ENCODE measurements at places on chromosomes 12 and 14.

DNA sequence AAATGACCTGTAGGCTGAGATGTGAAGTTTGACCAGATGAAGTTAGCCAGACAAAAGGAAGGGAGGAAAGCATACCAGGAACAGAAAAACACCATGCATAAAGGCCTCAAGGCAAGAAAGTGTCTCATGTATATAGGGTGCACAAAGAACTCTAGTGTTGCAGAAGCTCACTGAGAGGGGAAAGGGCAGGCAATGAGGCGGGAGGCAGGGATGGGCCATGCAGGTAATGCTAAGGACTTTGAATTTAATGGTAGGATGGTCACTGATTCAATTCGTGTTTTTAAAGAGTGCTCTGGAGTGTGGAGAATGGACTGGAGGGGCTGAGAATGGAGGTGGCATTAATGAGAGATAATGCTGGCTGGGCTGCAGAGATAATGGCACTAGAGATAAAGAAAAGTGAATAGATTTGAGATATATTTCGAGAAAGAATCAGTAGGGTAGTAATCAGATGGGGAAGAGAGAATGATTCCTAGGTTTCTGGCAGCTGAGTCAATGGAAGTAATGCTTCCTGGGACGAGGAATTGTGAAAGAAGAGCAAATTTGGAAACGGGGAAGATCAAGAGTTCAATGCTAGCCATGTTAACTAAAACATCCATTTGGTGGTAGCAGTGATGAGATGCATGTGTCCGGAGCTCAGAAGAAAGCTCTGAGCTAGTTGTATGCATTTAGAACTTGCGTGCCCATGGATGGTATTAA, 43.1 kb downstream of the LIMA1 start:
- DNase-seq = no peak

DNA sequence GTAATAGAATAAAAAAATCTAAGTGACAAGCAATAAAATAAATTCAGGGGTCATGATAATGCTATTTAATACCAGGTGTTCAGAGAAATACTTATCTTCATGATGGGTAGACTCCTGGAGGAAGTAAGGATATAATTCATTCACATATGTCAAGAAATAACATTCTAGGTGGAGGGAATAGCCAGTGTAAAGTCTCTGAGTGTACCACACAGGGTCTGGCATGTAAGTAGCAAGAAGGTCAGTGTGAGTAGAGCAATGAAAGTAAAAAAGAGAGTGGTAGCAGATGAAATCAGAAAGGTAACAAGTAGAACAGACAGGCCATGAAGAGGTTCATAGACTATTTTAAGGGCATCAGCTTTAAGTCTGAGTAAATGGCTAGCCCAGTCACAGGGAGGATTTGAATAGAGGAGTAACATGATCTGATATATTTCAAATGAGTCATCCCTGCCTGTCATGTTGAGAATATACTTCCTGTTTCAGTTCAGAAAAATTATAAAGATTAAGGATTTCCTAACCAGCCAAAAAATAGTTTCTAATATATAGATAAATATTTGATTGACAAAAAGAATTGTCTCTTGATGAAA, 519.9 kb downstream of the C12orf50 start:
- DNase-seq = no peak

- no peak for DNase-seq
Measured at GRCh38 chr12:5656836-5657235, 224.9 kb downstream of the NTF3 start.

DNA sequence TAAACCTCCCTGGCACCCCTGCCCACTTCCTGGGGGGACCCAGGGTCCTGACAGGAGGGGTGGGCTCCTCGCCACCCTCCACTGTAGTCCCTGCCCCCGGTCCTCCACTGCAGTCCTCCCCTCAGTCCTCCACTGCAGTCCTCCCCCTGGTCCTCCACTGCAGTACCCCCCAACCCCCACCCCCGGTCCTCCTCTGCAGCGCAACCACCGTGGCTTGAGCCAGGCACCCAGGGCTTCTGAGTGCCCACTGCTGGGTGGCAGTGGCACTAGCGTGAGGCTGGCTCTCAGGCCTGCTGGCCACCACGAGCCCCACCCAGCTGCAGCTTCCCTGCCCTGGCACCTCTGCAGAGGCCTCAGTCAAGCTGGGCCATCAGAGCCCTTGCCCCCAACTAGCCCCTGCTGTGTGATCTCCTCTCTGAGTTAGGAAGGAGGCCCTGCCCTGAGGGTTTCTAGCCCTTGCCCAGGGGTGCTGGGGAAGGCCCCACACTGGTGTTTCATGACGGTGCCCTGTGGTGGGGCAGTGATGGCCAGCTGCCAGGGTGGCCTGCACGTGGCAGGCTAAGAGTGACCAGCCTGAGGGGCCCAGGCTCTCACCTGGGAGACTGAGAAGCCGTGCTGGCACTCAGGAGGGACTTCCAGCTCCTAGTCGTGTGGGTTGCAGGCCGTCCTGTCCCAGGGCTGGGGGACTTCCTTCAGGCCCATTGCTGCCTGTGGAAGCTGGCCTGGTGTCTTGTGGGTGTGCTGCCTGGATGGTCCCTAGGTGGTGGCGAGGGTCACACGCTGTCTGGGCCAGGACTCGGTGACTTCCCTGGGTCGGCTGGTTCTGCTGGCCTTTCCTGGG, 9.7 kb downstream of the CEP170B start:
- no peak for DNase-seq

DNA sequence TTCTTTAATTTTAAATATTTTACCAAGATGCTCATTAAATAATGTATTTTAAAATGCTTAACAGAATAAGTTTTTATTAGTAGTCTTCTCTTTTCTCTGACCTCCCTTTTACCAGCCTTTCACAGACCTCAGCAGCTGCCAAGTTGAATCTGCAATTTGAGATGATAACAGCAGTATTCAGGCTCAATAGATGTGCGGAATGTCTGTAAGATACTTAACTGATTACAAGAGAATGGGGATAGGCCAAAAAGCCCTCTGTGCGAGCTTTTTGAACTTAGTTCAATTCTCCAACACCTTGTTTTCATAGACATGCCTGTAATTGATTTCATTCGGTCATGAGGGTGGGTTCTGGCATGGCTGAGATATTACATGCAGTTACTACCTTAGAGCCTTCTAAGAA, 277.2 kb downstream of the TMTC2 start:
- DNase-seq = no peak

DNA sequence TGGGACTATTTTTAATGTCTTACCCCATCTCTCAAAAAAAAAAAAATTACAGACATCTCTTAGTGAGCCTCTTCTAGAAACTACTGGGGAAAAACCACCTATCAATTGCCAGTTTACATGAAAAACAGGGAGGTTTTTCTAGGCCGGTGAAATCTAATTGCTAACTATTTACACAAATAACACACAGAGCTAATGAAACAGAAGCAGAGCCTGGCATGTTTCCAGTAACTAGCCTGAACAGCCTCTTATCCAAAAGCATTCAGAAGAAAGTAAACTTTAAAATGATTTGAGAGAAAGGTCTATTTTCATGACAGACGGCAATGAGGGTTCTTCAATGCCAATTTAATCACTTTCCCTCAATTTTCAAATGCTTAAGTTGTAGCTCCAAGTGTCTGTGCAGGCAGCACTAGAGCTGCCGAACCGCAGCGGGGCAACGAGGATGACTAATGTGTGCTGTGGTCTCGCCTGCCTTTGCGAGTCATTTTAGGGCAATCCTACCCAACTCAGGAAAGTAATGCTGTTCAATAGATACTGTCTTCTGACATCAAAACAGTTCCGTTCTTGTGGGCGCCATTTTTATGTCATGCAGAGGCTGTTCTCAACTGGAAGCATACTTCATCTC, 84.6 kb downstream of the SETD3 start:
- DNase-seq = no peak

- DNase-seq = no peak
Measured at GRCh38 chr12:132477703-132478432, 12.1 kb upstream of the FBRSL1 start.

- DNase-seq = no peak
Measured at GRCh38 chr14:64625386-64626232, 75.8 kb downstream of the PPP1R36 start.

GRCh38 chr12:133222211-133222610, 13.5 kb downstream of the ANHX start:
- DNase-seq = no peak

DNA sequence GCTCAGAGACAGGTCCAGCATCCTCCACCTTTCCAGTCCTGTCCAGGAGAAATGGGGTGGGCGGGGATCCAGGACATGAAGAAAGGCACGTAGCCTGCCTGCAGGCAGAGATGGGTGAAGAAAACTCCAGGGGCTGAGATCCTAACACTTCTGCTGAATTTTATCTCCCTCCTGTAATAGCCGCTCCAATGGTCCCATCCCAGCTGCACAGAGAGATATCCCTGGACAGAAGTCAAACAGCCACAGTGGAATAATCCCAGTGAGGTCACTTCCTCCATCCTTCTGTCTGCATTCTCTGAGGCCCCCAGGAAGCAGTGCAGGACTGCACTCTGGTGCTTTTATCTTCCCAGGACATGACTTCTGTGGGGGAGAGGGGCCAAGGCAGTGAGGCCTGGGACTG, 26.3 kb downstream of the KRT18 start:
- no peak for DNase-seq

- DNase-seq = no peak
Measured at GRCh38 chr14:49972823-49973222, 79.9 kb downstream of the ARF6 start.

GRCh38 chr12:57057067-57057751, 7.3 kb upstream of the MYO1A start:
- no peak for DNase-seq

- no peak for DNase-seq
Measured at GRCh38 chr12:20505056-20505455, 136.7 kb downstream of the PDE3A start.

DNA sequence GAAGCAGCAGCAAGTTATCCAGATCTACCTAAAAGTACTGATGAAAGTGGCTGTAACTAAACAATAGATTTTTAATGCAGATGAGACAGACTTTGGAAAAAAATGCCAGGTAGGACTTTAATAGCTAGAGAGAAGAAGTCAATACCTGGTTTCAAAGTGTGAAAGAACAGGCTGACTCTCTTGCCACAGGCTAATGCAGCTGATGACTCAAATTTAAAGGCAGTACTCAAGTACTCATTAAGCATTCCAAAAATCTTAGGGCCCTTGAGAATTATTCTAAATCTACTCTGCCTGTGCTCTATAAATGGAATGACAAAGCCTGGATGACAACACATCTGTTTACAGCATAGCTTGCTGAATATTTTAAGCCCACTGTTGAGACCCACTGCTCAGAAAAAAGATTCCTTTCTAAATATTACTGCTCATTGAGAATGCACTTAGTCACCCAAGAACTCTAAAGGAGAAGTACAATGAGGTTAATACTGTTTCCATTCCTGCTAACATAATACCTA, 68.6 kb upstream of the SYT1 start:
- no peak for DNase-seq

- DNase-seq = no peak
Measured at GRCh38 chr12:96347130-96347699, 53.0 kb downstream of the CDK17 start.

DNA sequence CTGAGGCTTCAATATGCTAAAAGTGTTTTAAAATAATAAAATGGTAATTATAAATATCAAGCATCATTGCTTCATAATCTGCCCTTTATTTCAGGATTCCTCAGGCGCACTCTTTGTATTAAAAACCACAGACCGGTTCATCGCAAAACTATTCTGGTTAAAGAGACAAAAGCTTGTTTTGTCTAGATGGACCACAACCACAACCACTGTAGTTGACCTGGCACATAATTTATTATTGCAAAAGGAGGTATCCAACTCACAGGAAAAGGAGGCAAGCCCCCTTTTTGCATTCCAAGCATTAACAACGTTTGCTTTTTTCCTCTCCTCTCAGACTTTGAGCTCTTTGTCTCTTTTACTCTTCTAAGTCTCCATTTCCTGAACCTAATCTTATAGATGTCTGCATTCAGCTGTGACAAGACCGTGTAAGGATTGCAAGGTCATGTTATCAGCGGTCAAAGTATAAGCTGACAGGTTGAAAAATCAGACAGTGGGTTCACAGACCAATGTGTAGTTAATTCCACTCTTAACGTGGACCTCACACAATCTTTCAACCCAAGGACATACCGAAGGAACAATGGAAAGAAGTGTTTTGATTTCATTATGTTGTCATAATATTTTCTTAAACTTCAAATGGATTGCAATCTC, 1057.6 kb downstream of the GALC start:
- no peak for DNase-seq

DNA sequence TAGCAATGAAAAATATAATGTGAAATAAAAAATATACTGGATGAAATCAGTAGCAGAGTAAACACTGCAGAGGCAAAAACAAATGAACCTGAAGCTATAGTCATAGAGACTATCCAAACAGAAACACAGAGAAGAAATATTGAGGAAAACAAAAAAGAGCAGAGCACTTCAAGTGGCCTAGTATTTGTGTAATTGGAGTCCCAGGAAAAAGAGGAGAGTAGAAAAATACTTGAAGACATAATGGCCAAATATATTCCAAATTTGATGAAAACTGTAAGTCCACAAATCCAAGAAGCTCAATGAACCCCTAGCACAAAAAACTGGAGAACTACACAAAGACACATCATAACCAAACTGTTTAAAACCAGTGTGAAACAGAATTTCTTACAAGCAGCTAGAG, 37.2 kb upstream of the CTDSP2 start:
- no peak for DNase-seq

- no peak for DNase-seq
Measured at GRCh38 chr12:113929312-113929989, 36.7 kb downstream of the RBM19 start.

GRCh38 chr14:29930283-29930682, 2.6 kb upstream of the PRKD1 start:
- DNase-seq = no peak
